ENCODE measurements at places on chromosomes 11 and 22.
A peak's percentile ranks its signal among the peaks of the same experiment; 100 is the strongest.

DNA sequence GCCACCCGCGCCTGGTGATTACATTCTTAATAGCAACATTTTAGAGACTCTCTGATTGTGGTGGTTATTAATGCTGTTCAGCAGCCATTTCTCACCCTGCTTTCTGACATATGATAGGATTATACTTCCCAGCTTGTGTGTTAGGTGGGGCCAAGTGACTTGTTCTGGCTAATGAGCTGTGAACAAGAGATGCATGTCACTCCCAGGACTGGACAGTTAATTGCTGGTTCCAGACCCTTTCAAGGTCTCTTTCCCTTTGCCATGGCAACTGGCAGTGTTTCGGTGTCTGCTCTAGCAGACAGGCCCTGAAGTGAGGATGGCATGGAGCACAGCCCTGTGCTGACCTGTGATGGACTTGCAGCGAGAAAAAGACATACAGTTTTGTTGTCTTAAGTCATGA is 8.9 kb upstream of the PTPRJ start:
- DNase-seq = no peak

GRCh38 chr11:76663486-76663810 is 7.1 kb downstream of the LRRC32 start:
- no peak for DNase-seq

GRCh38 chr22:39449708-39450107 is 7.1 kb upstream of the MGAT3 start:
- DNase-seq = no peak

DNA sequence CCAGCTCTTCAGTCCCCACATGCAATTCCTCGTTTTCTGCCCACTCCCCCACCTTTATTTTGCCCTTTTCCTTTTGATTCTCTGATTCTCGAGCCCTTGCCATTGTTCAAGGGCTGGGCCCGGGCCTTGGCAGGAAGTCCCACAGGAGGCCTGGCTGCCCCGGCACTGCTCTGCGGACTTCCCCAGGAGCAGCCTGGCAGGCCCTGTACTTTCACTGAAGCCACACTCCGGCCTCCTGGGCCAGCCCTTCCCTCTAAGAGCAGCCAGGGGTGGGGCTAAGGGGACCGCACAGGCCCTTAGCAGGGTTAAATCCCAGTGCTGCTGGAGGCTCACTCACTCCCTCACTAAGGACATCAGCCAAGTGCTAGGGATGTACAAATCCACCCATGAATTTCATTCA is 4.1 kb downstream of the LRRC32 start:
- DNase-seq = no peak

DNA sequence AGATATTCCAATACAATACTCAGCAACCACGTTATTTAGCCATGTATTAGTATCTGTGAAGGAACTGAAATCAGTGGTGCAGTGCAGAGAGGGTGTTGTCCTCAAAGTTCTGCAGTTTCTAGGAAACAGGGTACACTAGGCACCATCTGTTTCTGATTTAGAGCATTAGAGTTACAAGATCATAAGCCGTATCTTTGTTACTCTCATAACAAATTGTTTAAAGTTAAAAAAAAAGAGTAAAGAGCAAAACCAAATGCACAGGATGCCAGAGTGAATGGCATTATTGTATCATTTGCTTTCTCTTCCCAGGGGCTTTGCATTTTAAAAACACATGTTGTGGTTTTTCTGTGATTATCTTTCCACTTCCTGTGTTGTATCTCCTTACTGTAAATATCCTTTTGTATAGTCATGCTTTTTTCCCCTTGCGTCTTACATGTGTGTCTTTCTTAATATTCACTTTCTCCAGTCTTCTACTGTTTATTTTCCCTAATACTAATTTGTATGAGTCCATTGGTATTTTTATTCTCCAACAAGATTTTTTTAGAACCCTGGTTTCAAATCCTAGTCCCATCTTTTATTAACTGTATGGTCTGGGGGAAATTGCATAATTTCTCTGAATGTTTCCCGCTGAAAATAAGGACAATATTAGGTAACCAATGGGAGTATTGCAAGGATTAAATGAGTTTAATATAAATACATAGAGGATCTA is 15.2 kb upstream of the NUP160 start:
- DNase-seq = no peak

DNA sequence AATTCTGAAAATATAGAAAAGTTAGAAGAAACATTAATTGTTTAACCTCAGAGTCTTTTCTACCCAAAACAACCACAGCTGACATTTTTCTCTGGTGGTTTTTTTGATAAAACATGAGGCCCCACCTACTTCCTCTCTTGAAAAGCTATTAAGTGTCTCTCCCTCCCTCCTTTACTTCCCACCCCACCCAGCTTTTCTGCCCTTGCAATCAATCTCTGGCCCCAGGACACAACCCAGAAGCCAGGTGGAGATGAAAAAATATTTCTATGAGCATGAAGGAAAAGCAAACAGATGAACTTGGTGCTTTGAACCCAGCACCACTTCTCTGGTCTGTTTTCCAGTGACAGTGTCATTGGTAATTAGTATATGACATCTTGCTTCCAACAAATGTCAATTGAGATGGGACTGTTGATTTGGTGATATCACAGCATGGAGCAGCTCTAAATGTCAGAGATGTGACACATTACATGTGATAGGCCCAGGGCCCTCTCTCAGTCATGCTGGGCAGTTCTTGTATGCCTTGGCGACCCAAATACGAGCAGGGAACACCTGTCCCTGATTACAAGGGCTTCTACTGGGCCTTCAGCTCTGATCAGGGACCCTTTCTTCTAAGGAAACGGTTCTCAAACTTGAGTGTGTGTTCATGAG is 23.9 kb upstream of the TMPRSS13 start:
- DNase-seq = peak; percentile 11

DNA sequence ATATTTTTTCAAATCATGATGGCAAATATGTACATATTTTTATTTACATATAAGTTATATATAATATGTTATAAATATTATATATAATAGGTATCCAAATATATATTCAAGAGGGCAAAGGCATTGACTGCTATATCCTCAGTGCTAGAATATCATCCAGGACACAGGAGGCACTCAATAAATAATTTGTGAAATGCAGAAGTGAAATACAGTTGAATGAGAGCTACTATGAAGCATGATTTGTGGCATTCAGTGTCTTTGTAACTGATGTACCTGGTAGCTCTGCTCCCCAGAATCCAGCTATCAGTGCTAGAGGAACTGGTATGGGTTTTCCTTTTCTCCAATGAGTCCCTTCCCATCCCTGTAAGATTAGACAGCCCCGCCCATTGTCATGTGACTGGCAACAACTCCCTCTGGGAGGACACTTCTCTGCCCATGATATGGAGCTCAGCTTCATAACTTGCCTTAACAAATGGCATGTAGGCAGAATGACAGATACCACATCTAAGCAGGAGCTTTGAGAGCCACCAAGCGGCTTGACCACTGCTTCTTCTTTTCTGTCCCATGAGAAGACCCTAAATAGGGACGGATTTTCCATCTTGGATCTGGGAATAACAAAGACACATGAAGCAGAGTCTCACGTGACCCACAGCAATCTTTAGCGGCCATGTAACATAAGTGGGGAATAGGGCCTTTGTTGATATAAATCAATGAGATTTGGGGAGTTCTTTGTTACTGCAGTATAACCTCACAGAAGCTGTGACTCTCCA is 10.2 kb upstream of the CD82 start:
- DNase-seq = no peak

GRCh38 chr11:114562166-114562916 is 2.7 kb upstream of the NXPE1 start:
- no peak for DNase-seq

DNA sequence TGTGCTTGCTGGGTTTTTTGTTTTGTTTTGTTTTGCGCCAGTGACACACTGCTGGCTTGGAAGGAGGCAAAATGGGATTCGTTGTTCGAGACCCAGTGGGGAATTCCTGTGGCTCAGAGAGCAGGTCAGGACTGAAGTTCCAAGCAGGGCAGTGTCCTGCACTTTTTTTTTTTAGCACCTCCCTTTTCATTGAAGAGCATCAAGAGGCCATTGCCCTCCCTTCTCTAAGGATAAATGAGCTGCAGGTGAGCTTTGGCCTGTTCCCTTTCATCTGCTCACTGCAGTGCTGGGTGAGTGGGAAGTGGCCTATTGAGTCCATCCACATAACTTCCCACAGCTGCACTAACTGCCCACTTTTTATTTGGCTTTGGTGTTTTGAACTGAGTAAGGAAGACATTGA is 87.8 kb downstream of the ARHGAP42 start:
- no peak for DNase-seq

DNA sequence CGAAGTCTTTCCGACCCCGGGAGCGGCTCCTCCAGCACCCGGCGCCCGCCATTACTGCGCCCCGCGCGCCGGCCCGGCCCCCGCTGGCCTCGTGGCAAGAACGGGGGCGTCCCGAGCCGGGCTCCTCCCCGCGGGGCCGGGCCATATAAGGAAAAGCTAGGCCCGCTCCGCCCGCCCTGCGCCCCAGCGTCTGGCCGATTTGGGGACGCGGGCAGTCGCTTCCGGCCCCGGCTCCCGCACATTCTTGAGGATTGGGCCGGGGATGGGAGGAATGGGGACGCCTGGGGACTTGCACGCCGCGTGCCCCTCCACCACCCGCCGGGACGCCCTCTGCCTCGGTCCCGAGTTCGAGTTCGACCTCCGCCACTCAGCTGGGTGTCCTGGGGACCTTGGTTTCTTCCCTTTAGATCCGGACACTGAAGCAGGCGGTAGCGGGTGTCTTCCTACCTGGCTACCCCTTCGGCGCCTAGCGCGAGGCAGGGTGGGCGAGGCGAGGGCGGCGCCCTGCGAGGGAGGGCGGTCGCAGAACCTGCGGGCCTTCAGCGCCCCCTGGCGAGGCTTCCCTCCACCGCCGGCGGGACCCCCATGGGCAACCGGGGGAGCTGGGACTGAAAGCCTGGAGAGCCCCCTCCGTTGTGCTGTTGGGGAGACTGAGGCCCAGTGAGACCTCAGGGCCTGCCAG is 3.8 kb downstream of the SMTN start:
- DNase-seq = peak; percentile 76

DNA sequence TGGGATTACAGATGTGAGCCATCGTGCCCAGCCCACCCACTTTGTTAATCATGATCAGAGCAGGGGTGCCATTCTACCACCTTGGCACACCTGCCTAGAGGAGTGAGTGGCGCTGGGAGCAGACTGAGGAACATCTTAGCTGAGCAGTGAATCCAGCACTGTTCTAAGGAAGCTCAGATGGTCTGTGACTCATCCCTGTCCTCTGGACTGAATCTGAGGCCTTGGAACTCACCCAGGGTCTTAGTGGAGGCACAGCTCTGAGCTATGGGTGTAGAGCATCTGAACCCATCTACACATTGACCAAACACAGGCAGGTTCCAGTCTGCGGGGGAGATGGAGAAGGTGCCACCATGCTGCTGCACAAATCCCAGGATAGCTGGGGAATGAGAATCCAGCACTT is 14.9 kb downstream of the PGAP2 start:
- DNase-seq = no peak

GRCh38 chr22:24129980-24130379 is 51.3 kb upstream of the SUSD2 start:
- DNase-seq = no peak

DNA sequence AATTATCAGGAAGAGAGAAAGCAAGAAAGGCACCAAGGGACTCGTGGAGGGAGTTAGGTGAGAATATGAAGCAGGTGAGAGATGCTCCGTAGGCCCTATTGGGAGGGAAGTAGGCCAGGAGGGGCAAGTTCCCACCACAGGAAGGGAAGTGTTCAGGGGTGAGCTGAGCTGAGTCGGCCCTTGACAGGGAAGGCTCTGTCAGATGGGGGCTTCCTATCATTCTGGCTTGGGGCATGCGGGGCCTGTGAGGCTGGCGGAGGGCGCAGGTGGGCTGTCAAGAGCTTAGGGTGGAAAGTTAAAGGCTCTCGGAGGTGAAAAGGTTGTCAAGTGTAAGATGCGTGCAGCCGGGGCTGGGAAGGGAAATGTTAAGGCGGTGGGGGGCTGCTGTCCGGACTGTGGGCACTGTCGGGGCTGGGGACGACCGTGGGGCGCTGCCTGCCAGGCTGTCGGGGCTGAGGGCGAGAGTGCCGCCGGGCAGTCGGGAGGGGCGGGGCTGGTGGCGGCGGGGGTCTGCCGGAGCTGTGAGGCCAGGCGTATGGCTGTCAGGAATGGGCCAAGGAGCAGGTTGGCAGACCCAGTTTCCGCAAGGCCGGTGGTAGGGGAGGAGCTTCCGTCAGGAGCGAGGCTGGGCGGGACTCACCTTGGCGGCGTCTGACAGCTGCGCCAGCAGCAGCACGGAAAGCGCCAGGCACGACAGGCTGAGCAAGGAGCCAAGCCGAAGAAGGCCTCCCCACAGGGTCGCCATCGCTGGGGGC is 496 bp downstream of the TMEM9B start:
- DNase-seq = peak; percentile 34

GRCh38 chr11:102386136-102386734 is 39.2 kb downstream of the BIRC2 start:
- DNase-seq = no peak

- no peak for DNase-seq
Observed at GRCh38 chr11:45655012-45655283, 10.5 kb downstream of the CHST1 start.

- DNase-seq = no peak
Observed at GRCh38 chr11:78371221-78371891, 46.3 kb downstream of the GAB2 start.

- no peak for DNase-seq
Observed at GRCh38 chr11:10785146-10785474, 23.6 kb downstream of the EIF4G2 start.

DNA sequence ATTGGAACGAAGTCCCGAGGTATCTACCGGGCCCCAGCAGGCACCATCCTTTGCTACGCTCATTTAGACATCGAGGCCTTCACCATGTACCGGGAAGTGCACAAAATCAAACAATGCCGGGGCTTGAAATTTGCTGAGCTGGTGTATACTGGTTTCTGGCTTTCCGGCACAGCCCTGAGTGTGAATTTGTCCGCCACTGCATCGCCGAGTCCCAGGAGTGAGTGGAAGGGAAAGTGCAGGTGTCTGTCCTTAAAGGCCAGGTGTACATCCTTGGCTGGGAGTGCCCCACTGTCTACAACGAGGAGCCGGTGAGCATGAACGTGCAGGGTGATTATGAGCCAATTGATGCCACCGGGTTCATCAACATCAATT is 158.8 kb upstream of the GUCY1A2 start:
- no peak for DNase-seq

- no peak for DNase-seq
Observed at GRCh38 chr11:69167130-69167915, 11.6 kb downstream of the SMIM38 start.

- no peak for DNase-seq
Observed at GRCh38 chr11:121574801-121575200, 122.0 kb upstream of the SORL1-AS1 start.

DNA sequence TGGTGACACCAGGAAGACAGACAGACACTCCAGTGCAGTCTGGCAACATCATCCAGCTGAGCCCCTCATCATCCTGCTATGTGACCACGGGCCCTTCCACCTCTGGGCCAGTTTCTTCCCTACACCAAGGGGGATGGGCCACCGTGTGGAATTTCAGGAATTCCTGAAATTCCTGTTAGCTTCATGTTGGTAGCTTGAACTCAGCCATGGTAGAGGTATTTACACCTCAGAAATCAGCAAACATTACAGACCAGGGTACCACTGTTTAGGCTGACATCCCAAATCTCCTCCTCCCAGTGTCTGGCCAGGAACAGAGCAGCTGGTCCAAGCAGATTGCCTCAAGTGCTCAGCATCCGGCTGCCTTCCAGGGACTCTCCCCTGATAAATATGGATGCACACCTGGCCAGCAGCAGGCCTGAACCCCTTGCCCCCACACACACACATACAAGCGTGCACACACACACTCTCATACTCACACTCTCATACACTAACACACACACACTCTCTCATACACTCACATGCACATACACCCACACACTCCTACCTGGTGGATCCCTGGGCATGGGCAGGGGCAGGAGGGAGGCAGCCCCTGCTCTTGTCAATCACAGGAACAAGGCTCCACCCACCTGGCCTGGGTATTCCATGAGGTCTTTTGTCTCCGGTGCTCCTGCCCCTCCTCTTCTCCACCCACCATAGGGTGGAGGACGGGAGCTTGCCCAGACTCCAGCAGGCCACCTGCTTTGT is 85.2 kb downstream of the BUD13 start:
- no peak for DNase-seq

All from activated naive CD4-positive, alpha-beta T cell (primary cell).